Ovary (tissue), 10 donors: ENCODE measurements at places on chromosomes 2 and 18. TPM values are rescaled to one million over a fixed set of nuclear protein-coding genes. Genes with fewer than 3 reads are reported as not detected.

- DNase-seq, result no peak
Measured at GRCh38 chr2:150909613-150910012, 352.1 kb downstream of the RBM43 start.

GRCh38 chr18:45119876-45120275 lies 439.2 kb downstream of the SETBP1 start:
- DNase-seq, result no peak

DNA sequence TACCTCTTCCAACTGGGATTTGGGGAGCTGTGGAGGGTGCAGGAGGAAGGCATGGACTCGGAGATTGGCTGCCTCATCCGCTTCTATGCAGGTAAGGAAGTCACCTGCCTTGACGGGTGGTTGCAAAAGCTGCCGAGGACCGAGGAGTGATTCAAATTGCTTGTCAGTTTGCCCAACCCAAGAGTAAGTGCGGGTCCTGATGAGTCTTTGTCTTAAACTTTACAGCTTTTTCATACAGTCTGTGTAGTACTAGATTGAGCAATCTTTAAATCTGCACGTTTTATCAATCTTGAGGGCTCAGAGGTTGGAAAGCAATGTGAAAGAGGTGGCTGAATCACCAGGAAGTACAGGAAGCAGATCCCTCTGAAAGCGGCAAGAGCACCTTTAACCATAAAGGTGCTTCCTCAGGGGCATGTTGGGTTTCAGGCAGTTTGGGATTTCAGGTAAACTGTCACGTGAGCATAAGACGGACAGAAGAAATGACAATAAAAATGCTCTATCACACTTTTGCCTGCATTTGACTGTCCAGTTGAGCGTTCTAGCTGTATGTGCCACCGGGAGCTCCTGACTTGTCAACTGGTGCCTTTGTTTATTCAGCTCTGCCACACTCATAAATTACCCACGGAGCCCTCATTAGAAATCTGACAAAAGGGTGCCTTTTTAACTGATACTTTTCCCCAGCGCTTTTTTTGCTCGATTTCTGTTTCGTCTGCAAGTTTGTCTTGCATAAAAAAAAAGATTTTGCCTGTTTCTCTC lies 2.0 kb downstream of the PHLPP1 start:
- no peak for DNase-seq

DNA sequence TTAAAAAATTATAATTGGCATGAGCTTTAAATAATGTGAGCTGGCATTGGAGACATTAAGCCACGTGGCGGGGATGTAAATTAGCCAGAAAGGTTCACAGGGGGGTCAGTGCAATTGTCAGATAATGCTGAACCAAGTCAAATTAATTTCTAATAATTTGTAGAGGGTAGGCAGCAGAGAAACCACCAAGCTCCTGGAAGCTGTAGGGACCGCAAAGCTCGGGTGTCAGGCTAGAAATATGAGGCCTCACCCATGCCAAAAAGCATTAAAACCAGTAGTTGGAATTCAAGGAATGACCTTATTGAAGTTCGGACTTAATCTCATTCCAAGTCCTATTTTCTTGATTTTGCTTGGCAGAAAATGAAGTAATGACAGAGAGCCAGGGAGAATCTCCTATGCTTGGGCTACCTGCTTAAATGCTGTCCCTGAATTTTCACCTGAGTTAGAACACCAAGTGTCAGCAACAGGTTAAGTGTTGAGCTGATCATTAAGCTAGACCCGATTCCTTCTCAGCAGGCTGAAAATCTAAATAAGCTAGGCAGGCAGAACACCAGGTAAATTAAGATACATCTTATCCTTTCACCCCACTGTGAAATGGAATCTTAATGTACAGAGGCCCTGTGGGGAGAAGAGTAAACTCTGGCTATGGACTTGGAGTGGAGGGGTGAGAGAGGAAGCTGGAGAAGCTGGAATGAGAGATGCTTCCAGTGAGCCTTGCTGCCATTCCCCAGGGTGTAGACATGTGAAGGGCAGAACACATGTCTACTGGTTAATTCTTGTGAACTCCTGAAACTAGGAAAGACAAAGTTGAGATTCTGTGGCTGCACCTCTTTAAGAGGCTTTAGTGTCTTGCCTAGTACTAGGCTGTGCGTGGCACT lies 520.0 kb downstream of the SLC4A3 start:
- DNase-seq, result no peak

DNA sequence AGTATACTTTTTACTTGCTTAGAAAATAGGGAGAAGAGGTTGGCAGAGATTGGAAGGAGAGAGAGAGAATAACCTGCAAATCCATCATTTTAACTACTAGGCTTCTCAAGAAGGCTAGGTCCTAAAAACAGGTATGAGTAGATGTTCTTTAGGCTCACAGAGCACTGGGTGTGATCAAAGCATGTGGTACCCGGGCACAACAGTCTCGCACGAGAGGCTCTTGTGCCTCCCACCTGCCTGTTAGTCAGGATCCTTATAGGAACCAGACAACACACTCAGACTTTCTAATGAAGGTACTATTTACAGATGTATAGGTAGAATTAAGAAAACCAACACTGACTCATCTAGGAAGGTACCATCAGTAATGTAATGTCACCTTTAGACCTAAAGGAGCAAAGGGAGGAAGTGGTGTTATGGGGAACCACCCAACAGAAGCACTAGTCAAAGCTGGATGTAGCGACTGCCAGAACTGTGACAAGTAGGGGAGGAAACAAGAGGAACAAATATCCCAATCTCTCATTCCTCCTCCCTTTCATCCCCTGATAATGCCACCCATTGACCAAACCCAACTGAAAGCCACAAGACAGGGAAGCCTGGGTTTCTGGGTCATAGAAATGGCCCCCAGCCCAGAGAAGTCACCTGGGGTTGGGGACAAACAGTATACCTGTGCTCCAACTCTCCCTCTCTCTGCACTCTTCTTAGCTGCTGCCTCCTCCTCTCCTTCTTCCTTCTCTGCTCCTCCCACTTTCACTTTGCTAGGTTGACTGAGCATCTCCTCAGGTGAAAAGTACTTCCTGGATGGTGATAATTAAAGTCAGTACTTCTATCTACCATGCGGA lies 16.0 kb upstream of the MARCHF4 start:
- no peak for DNase-seq

- no peak for DNase-seq
Measured at GRCh38 chr2:201777043-201777442, 3.7 kb downstream of the ALS2 start.

DNA sequence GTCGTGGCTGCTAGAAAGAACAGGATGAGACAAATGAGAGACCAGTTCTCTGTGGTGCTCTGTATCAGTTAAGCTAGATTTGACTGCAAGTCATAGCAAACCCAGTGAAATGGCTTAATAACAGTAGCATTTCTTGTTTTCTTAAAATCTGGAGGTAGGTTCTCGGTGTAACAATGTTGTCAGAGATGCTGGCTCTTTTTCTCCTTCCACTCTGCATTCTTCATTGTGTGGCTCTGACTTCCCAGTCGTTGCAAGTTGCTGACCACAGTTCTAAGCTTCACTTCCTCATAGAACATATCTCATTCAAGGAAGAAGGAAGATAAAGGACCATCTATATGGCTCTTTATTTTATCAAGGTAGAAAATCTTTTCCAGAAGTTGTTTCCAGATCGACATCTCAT lies 7.9 kb upstream of the CKAP2L start:
- DNase-seq, result no peak

The CMPK2 gene
- 4.2 TPM for total RNA-seq

The SRD5A2 gene
- not detected for total RNA-seq

GRCh38 chr2:218395826-218396687 lies 3.6 kb upstream of the CTDSP1 start:
- peak; percentile 97 for DNase-seq

The BIRC6 gene
- 83.9 TPM for total RNA-seq

The IL1RN gene
- total RNA-seq, result 0.40 TPM
